ENCODE measurements at places on chromosomes 3 and 15.

DNA sequence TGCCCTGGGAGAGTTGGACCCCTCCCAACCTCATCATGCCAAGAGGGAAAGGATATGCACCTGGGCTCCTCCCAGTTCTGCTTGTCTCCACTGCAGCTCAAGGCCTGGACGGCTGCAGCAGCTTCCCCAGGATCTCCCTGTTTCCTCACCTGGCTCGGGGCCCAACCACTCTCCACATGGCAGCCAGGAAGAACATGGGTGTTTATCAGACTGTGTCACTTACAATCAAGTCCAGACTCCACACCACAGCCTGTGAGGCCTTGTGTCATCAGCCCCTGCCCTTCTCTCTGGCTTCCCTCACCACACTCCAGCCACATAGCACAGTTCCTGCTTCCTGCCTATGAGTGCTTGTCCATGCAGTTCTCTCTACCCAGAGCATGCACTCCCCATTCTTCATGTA is 534.4 kb downstream of the EPHB1 start:
- DNase-seq = no peak
- no peaks in the 10 kb centered on the region for H3K36me3 ChIP-seq
- H3K4me3 ChIP-seq = no peak overlapping the region
- H3K4me1 ChIP-seq = no peaks in the 10 kb centered on the region
- no peaks in the 10 kb centered on the region for H3K27me3 ChIP-seq

DNA sequence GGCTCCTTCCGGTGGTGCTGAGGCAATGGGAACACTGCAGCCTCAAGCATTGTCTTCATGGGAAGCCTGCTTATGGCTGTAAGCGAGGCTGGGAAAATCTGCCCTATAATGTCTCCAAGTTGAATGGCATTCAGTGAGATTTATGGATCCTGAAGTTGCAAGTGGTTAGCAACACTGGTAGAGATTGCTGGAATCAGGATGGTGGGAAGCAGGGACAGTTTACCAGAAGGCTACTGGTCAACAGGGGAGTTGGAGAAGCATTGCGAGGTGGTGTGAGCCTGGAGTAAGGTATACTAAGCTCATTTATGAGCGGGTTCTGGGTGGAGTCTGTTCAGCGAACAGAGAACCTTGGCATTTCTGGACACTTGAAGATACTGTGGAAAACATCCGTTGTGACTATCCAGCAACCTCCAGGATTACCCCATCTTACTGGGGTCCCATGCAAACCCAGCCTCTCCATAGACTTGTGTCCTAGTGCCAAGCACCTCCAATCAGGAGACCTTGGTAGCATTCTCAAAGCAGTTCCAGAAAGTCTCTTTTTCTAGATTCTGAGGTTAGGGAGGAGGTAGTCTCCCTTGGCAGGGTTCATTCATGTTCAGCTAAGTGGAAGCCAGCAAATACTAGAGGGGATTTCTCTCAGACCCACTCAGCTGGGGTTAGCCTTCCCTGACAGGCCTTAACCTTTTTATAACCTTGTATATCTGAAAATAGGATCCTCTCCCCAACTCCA is 7.3 kb downstream of the RPSA start:
- H3K4me3 ChIP-seq = no peak overlapping the region
- no peaks in the 10 kb centered on the region for H3K4me1 ChIP-seq

- H3K27ac ChIP-seq = no peak overlapping the region
- no peaks in the 10 kb centered on the region for H3K36me3 ChIP-seq
- H3K4me3 ChIP-seq = no peak overlapping the region
- DNase-seq = no peak
These were observed 26.1 kb downstream of the RPL39L start for GRCh38 chr3:187112934-187113793.

DNA sequence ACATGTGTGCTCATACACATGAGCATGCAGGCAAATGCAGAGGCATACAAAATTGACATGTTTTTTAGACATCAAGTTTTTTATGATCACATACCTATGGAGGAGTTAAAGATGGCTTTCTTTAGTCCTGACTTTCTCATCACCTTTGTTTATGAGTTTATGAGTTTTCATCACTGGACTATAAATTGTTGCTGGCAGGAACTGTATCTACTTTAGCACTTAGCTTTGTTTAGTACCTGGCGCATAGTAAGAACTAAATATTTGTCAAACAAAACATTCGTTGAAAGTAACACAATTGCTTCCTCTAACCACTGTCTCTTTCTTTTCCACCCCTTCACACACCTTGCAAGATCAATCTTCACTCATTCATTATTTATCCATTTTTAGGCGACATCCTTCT is 182.6 kb downstream of the SUCNR1 start:
- H3K27me3 ChIP-seq = no peaks in the 10 kb centered on the region
- H3K4me1 ChIP-seq = no peaks in the 10 kb centered on the region
- no peak for DNase-seq

- H3K27me3 ChIP-seq = no peaks in the 10 kb centered on the region
- no peak for DNase-seq
- H3K4me3 ChIP-seq = no peak overlapping the region
- H3K36me3 ChIP-seq = peaks cover 3% of the 10 kb centered on the region
These were observed 167.3 kb upstream of the SGO1 start for GRCh38 chr3:20353286-20353685.

DNA sequence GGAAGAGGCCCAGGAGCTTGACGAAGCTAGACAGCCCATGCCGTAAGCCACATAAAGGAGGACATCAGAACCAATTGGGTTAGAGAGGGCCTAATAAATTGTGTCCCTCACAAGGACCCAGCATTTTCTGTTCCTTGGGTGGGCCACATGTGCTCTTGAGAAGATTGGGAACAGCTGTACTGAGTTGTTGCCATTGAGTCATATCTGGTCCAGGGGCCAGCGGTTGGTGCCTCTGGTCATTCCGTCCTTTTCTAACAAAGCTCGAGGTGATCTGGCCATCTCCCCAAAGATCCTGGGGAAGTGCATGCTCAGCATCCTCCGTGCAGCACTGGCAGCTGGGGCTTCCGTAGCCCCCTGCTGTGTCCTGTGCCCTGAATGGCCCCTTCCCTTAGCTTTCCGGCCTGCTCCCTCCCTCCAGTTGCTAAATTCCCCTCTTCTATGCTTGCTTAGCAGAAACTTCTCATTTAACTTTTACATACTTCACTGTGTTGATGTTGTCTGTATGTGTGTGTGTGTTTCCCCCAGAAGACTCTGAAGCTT is 73.0 kb downstream of the EEFSEC start:
- H3K27ac ChIP-seq = no peak overlapping the region
- no peak for DNase-seq
- no peaks in the 10 kb centered on the region for H3K27me3 ChIP-seq
- H3K4me3 ChIP-seq = no peak overlapping the region

Data from H9 (cell line).